CD4-positive, alpha-beta T cell treated with Interleukin-4 for 4 hours (primary cell): ENCODE measurements at places on chromosomes 5 and 9.

DNA sequence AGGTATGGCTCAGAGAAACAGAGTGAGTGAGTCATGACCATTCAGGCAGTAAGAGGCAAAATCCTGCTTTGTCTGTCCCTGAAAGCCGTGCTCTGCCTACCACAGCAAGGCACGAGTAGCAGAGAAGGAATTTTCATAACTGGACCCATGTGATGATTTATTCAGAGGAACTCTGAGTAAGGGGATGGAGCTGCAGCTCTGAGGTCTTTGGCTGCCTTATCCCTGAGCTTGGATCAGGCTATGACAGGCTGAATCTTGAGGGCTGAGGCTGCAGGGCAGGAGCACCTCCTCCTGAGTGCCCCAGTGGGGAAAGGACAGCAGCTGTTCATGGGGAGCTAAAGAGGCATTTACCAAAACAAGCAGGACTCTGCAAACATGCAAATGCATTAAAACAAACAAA is 183.4 kb downstream of the PAPPA start:
- DNase-seq, result no peak

GRCh38 chr9:99352826-99353225 is 130.7 kb downstream of the SEC61B start:
- no peak for DNase-seq

GRCh38 chr5:97563050-97563657 is 380.1 kb upstream of the RIOK2 start:
- no peak for DNase-seq

DNA sequence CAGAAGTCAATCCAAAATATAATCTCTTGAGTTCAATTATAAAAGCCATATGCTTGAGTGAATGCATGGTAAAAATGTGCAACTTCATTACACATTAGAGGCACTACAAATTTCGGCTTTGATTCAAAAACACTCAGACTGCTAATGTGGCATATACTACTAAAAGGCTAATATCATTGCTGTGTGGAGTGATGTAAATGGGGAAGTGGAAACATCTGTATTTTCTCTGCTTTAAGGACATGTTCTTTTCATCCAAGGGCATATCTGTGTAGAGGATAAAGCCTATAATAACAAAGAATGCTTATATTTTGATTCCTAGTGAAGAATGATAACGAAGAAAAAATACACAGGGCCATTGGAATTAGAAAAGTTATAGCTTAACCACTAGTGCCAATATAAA is 643.9 kb upstream of the ZNF608 start:
- no peak for DNase-seq

DNA sequence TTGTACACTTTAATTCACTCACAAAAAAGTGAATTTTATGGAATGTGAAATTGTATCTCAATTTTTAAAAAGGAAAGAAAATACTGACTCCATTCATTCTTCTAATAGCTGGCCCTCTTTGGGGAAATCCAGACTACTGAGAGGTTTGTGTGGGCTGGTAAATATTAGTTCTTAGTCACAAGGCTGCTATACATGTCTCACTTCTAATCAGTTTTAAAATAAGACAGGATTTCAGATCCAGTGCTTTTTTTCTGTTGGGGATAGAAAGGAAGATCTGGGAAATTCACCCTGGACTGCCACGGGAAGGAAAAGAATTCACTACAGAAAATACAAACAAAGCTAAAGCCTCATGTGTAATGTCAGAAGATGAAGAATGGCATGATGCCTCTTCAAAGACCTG is 32.7 kb upstream of the ADAMTSL1 start:
- DNase-seq, result no peak

DNA sequence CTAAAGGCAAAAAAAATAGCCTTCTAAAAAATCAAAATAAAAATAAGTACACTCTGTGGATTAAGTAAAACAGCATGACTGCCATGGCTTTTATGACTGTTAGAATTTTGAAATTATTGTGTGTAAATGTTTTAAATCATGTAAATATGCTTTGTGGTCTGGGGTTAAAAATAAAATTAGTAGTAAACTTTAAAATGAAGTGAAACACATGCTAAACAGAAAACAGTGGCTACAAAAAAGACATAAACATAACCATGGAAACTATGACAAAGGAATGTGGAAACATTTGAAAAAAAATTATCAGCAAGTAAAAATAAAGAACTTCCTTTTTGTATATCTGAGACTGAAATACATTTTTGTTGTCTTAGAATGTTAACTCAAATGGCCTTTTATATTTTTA is 134.5 kb upstream of the SPEF2 start:
- no peak for DNase-seq

GRCh38 chr5:108251350-108251749 is 130.5 kb downstream of the FBXL17 start:
- no peak for DNase-seq

DNA sequence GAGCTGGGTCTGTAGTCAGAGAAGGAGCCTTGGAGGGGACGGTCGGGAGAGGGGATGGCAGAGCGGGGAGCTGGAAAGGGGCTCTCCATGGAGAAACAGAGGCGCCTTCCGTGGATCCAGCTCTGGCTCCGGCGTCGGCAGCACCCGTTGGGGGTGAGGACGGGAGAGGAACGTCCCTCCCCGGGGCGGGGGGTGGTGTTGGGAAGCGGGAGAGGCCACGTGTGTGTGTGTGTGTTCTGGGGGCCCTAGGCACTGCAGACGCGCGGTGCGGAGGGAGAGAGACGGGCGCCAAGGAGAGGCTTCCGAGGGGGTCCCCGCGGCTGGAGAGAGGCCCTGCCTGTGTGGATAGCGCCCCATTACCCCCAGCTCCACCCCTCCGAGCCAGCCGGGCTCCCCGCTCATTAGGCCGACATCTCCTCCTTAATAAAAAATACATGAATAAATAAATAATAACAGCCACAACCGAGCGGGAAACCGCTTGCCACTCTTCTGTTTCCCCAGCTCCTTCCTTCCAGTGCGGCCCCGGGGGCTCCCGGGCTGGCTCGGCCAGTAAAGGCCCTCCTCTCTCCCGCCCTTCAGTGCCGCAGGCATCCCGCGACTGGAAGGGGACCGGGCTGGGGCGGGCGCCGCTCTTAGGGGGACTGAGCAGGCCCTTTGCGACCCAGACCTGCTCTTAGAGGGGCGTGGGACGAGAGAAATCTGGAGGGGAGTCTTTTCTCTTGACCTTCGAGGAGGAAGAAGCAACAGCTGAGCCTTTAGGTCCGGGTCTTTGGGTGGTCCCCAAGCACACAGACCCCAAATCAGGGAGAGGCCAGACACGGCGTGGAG is 71.3 kb upstream of the ARAP3 start:
- no peak for DNase-seq

DNA sequence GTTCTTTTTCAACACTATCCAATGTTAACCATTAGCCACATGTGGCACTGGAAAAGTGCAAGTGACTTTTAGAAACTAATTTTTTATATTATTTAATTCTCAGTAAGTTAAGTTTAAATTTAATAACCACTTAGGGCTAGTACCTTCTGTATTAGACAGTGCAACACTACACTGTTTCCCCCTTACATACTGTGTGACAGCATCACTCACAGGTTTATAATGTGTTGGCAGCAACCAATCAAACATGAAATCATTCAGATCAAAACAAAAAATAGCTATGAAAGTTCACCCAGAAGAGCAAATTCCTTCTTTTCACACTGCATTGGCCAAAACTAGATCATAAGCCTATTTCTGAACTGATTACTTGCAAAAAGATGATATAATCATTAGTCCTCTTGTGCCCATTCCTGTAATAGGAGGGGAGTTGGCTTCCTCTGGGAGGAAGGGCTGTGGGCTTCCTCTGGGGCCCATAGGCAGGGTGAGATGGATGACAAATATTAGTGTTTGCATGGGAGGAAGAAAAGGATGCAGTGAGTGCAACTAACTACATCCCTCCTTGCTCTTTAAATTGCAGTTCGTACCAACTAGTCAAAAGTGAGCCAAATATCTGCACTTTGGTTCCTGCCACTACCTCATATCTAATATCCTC is 708.1 kb upstream of the RGMB start:
- no peak for DNase-seq

DNA sequence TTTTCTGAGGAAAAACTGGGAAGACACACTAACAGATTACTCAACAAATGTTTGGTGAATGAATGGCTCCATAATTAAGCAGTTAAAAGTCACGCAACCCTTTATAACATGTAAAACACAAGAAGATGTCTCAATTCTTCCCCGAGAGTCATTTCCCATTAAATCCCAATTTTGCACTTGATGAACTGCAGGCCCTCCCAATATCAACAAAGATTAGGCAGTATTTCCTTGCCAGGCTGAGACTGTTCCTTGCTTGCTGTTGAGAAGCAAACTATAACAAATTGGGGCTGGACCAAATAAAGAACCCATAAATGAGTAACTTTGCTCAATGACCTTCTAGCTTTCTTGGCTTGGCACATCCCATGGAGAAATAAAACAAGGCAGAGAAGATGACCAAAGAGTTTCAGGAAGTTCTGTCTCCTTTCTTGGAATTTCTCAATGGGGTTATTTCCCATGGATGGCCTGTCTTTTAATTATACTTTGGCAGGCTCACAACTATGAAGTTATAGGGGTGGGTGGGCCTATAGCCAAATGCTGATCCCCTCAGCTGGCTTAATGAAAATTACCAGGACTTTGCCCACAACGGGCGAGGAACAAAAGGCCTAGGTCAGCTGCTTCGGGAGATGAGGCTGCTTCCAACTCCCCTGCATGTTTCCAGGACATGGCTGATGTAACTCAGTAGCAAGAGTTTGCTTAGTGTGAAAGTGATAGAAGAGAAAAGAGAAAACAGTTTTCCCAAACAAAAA is 243.1 kb upstream of the RFX3 start:
- no peak for DNase-seq

GRCh38 chr5:66518052-66518451 is 78.1 kb upstream of the MAST4 start:
- DNase-seq, result no peak

- DNase-seq, result no peak
These were observed 34.0 kb downstream of the ZNF474 start for GRCh38 chr5:122163121-122164069.

GRCh38 chr5:62779010-62779422 is 200.4 kb downstream of the LRRC70 start:
- peak; percentile 37 for DNase-seq

DNA sequence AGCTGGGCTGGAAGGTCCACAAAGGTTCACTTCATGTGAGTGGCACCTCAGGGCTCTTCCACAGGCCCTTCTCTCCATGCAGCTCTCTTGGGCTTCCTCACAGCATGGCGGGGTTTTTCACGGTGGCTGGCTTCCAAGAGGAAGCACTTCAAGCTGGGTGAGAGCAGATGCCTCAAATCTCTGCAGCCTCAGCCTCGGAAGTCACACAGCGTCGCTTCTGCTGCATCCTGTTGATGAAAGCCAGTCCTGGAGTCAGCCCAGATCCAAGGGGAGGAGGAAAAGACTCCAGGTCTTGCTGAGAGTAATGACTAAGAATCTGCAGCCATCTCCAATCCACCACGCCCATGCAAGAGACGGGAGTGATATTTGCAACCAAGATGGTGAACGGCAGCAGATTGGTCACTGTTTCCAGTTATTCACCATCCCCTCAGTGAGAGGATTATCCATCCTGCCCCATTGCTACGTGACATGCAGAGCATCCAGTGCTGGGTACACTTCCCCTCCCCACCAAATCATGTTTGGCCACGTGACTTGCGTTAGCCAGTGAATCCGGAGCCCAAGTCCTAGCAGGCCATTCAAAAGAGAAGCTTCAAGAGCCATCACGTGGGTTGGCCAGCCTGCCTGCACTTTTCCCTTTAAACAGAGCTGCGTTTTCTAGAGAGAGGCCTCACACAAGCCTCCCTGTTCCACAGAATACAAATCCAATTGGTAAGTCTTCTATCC is 173.9 kb downstream of the C9orf50 start:
- DNase-seq, result no peak

DNA sequence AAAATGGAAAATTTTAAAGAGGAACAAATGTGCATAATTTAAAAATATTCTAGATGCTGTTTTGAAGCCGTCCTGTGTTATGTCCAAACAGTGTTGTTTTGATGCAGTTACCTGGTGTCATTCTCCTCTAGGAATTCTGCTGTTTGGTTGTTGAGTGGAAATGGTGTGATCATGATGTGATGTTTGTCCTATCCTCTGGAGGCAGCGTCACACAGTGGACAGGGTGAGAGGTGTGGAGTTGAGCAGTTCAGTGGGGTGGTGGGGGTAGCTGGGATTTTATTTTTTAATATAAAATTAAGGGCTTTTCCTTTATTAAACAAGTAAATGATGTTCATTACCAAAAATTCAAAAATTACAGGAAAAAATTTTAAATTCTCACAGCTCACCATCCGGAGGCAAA is 31.2 kb downstream of the PRDM6 start:
- no peak for DNase-seq

DNA sequence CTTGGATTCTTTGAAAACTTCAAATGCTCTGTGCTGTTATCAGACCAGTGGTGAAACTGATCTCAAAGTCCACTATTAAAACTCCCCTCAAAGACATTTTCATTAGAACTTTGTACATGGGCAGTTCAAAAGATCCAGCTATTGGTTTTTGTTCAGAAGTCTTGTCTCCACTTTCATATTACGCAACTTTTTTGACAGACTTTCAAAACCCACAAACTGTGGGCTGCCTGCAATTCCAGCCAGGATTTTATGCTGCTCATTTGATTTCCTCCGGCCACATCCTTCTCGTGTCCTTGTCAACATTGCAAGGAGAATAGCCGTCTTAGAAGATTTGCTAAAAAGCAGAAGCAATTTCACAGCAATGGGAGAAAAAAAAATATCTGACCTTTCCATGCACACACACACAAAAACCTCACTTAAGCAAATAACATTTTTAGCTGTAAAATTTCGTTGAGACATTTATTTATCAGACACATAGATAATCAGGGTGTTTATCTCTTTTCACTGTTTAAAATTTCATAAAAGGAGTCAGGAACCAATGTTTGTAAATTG is 1990.5 kb downstream of the MAT2B start:
- DNase-seq, result no peak

DNA sequence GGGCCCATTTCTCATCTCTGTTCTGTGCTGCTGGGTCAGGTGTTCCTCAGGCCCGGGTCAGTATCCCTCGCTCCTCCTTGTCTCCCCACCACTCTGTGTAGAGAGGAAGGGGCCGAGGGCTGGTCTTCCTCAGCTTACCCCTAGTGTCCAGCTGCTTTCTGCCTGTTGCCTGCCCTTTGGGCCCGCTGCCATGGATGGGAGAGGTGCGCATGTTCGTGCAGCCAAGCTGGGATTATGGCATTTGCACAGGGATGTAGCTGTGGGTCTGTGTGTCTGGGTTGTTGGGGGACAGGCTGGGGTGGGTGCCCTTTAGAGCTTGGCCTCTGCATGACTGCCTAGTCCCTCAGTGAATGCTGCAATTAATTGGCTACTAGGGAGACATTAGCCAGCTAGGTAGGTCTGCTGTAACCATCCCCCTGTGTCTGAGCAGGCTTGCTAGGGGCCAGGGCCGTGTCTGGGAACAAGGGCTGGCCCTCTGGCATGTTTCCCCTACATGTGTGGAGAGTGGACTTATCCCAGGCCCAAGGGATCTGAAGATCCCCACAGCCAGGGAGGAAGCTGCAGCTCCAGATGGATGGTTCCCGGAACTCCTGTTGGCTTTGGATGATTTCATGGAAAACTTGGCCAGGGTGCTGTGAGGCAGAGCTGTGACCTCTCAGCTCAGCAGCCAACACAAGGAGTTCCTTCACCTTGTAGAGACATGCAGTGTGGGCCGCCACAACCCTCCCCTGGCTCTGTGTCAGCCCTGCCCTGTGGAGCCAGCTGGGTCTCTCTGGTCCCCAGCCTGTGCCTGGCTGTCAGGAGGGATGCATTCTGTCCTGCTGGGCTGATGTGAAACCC is 161.9 kb downstream of the MACROH2A1 start:
- no peak for DNase-seq

- DNase-seq, result no peak
These were observed 21.8 kb upstream of the DENND4C start for GRCh38 chr9:19208653-19209052.
